ENCODE measurements at places on chromosomes 2 and 18.

- no peak for DNase-seq
Measured at GRCh38 chr18:36374262-36374661, 76.7 kb downstream of the FHOD3 start.

- no peak for DNase-seq
Measured at GRCh38 chr2:206859330-206859739, 80.0 kb upstream of the CPO start.

DNA sequence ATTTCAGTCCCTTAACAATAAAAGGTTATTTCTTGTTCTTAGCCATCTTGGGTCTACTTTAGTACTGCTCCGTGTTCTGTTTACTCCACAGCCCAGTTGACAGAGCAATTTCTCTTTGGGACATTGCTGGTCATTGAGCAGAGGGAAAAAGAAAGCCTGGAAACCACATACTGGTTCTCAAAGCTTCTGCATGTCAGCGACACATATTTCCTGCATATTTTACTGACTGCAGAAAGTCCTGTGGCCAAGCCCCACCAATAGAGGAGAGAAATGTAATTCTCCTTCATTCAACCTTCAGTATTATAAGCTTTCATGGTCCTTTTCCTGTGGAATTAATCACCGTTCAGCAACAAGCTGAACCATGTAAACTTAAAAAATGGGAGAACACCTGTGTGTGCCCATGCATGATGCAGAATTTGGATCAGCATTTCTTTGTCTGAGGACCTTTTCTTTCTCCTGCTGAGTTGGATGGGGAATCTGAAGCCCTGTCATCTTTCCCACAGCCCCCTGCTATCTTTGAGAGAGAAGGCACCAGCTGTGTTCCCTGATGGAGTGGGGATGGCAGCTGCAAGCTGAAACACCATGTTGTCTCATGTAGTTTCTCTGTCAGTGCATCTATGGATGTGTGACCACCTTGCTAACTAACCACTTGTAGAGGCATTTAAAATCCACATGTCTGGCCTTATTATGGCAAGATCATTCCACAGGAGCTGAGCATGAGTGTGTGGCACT is 431.6 kb downstream of the MEIS1 start:
- no peak for DNase-seq

- DNase-seq: no peak
Measured at GRCh38 chr2:172089005-172089504, 3.7 kb downstream of the DLX1 start.

DNA sequence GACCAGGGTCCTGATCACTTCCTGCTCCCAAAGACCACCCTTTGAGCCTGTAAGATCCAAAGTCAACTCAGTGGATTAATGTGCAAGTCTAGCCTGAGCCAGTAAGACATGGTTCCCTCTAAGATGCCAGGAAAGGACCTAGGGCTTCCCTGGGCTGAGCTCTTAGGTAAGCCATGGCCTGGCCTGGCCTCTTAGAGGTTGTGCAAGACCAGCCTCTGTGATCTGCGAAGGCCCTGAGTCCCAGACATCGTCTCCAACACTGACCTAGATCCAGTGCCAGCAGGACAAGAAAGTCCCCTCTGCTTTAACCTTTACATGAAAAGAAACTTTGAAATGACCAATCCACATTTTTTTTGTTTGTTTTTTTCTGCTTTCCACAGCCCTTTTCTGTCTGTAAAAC is 73.6 kb upstream of the CYP1B1 start:
- DNase-seq: no peak

DNA sequence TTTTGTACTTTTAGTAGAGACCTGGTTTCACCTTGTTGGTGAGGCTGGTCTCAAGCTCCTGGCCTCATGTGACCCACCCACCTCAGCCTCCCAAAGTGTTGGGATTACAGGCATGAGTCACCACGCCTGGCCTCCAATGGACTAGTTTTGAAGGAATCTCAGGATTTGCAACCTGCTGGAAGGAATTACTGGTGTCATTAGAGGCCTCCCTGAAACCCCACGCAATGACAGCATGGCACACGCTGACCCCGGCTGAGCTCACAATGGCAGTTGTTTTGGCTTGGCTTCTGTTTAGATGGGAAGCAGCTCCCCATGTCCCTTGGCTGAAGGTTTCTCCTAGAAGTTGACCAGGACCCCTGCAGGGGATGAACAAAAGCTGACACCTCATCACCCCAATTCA is 23.1 kb upstream of the COPS8 start:
- DNase-seq: no peak

GRCh38 chr18:36561046-36561445 is 263.5 kb downstream of the FHOD3 start:
- DNase-seq: no peak

DNA sequence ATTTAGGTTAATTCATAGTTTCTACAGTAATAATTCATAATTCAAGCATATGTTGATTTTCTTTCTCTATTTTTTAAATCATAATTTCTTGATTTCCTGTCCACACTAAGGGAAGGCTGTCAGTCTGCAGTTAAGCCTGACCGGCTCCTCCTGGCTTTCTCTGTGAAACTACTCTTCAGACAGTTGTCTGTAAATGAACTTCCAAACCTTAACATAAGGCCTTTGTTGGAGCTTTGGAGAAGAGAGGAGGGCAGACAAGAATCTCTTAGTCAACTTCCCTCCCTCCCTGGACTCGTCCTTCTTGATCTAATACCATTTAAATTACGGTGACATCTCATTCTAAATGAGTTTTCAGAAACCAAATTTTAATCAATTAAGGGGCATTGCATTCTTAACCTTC is 404.1 kb upstream of the ST6GAL2 start:
- DNase-seq: no peak
